Glomerular endothelial cell (primary cell): ENCODE measurements at places on chromosomes 7 and 10. TPM values are rescaled to one million over a fixed set of nuclear protein-coding genes. Genes with fewer than 3 reads are reported as not detected.

DNA sequence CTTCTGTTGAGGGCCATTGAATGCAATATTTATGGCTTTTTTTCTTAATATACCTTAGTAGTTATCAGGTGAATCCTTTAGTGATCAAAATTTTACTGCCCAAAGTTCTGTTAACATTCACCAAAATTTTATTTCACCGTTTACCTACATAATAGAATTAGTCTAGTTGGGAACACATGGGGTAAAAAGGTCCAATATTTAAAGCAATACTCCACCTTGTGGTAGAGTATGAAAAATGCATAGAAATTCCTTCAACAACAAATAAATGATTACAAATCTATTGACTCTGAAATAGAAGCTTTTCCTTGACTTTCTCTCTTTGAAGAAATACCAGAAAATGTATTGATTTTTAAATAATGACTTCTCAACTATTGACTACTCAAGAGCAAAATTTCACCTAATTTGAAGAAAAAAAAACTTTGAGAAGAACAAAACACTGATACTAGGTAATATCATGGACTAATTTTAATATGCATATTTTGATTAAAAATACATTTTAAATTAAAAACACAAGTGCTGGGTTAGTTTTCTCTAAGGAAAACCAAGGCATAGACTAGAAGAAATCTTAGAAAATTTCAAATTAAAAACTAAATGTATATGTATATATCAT lies 43.3 kb downstream of the POLR1F start:
- no peak for DNase-seq

GRCh38 chr7:140225562-140226249 lies 48.9 kb upstream of the KDM7A start:
- DNase-seq, result no peak

DNA sequence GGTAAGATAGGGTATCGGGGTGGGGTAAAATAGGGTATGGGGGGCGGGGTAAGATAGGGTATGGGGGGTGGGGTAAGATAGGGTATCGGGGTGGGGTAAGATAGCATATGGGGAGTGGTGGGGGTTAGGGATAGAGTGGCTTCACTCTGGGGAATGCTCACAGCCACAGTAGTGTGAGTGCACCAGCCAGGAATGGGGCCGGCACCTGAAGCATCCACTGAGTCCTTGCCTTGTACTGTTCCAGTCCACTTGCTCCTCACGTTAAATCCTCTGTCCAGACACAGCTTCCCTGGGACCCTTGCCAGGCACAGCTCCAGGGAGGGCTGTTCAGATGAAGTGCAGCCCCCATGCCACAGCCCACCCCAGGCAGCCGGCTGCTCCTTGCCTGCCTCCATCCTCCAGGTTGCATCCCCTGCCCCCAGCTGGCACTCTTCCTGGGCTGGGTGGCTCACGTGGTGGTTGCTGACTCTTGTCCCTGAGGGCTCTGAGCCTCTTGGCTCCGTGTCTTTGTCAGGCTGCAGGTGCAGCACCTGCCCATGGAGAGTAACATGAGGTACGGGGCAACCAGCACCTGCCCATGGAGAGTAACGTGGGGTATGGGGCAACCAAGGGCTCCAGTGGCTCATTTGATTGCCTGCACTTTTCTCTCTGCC lies 268.4 kb downstream of the TCERG1L start:
- DNase-seq, result no peak

DNA sequence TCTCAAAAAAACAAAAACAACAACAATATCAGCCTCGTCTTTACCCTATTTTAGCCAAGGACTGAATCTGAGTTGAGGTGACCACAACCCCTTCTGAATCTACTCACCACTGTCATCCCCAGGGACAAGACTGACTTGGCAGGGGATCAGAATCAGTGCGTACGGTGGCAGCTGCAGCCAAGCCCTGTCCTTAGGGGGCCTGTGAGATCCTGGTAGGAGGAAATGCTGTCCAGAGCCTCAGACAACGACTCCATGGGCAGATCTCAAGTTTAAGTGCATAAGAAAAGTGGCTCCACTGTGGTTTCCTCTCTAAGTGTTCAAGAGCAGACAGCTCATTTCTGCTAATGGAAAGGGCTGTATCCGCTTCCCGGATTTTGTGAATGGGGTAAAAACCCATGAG lies 22.4 kb upstream of the CYTH3 start:
- no peak for DNase-seq

GRCh38 chr10:102402512-102402896 lies 7.0 kb downstream of the NFKB2 start:
- no peak for DNase-seq

DNA sequence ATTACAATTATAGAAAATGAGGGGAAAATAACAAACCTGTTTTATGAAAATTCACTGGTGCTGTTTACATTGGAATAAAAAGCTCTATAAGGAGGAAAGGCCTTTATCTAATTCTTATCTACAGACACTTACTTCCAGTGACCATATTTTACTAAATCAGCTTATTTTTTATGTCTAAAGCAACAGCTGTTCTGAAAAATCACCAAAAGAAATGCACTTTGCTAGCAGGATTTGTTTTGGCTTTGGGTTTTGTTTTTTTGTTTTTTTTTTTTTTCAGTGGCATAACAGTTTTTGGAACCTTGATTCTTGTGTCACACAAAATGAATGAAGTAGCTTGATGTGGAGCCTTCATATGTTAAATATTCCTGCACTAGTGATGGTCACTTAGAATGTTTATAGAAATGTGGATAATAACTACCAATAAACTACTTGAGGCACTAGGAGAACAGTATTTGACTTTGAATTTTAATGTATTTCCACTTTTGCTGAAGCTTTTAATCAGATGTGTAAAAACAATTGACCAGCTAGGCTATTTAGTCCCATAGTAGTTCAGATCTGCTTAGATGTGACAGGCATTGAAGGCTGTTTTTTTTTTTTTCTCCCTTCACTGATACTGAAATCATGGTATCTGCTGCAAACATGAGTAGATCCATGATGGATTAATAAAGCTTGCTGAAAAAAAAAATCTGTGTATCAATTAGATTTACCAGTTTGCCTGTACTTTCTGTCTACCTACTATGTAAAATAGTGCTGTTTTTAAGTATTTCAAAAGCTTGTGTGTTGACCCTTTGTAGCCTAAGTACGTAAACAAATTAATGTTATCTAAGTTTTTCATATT lies 2.8 kb downstream of the ARL4A start:
- no peak for DNase-seq

DNA sequence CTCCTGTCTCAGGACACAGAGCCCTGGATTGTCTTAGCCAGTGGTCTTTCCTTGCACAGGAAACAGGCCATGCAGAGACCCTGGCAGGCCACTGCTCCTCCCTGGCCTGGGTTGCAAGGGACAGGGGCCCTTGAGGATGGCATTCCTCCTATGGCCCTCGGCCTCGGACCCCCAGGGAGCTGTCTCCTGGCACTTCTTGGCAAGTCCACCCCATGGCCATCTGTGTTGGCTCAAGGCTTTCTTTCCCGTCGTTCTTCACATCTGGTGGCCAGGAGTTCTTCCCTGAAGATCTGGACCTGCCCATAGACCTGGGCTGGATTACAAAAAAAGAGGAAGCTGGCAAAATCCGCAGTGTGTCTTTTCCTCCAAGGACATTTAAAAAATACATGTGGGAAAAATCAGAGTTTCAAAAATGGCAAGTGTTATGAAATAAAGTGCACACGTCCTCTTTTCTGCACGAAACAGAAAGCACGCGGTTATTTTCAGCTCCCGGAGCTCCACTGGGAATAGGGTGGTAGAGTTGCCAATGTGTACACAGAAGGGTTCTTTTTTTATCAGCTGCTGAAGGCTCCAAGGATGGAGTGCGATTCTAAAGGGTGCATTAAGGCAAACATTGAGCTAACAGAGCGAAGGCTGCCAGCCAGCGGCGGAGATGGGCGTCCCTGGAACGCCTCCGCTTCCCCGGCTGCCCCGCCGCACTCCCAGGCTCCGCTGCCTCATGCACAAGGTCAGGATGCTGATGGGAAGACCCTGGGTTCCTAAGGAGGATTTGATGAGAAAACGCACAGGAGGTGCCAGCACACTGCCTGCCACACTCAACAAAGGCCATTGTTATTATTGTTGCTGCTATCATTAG lies 62.8 kb upstream of the FAM20C start:
- DNase-seq, result no peak

DNA sequence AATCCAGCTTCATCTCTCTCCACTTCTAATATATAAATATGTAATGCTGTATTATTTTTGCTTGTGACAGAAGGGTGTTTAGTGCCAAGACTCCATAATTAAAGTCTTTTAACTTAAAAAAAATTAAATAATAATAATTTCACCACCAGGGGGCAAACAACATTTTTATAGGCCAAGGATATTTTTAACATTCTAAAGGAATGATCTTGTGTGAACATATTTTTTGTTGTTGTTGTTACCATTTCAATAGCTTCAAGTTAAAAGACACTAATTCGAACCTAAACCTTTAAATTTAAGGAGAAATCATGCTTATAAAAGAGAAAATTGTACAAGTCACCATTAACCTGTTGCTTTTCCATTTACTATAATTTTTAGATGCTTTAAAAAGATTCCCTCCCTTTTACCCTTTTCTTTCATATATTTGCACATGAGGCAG lies 7.5 kb upstream of the DNAJC1 start:
- no peak for DNase-seq

DNA sequence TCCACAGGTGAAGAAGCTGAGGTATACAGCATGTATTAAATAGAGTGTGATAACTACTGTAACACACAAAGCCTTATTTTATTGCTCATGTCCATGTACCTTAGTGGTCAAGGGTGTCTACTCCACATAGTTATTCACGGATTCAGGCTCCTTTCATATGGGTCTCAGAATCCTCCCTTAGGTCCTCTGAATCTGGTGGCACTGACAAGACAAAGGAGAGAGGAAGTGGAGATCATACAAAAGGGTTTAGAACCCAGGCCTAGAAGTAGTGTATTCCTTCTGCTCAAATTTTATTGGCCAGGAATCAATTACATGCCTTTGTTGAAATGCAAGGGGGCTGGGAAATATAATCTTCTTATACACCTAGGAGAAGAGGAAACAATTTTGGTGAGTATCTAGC lies 164.6 kb downstream of the PTEN start:
- no peak for DNase-seq

- no peak for DNase-seq
Observed at GRCh38 chr10:104317269-104317710, 21.0 kb downstream of the ITPRIP start.

DNA sequence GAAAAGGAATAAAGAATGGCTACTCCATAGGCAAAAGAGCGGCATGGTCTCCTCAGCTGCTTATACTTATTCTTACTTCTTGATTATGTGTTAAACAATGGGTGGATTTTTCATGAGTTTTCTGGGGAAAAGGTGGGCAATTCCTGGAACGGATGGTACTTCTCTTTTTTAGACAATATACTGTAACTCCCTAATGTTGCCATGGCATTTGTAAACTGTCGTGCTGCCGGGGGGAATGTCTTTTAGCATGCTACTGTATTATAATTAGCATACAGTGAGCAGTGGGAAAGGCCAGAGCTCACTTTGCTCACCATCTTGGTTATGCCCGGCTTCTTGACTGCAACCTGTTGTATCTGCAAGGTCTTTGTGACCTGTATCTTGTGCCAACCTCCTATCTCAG lies 372.1 kb upstream of the AKR1E2 start:
- DNase-seq, result no peak

Gene ANXA11
- 98.2 and 118 TPM in 2 replicates for total RNA-seq

Gene PNLIPRP2
- total RNA-seq, result not detected in 2 replicates

Gene LRRC4
- 0.10 and 1.3 TPM in 2 replicates for total RNA-seq

Gene LIPN
- not detected in 2 replicates for total RNA-seq

Gene HUS1
- total RNA-seq, result 29.5 and 35.6 TPM in 2 replicates

Gene CYP3A5
- 0.10 TPM in 1 of 2 replicates, not detected in the other for total RNA-seq

Gene ASAH2
- 0.88 and 3.2 TPM in 2 replicates for total RNA-seq

Gene PLPP4
- 3.9 and 11.1 TPM in 2 replicates for total RNA-seq

Gene STK32C
- total RNA-seq, result 7.8 and 11.8 TPM in 2 replicates

Gene ARHGEF35
- total RNA-seq, result 0.73 TPM in 1 of 2 replicates, not detected in the other
